PC-9 (cell line): ENCODE measurements at places on chromosomes 13 and 19. TPM values are rescaled to one million over a fixed set of nuclear protein-coding genes. Genes with fewer than 3 reads are reported as not detected.

Gene MTIF3
- total RNA-seq, result 22.9 and 28.3 TPM in 2 replicates

DNA sequence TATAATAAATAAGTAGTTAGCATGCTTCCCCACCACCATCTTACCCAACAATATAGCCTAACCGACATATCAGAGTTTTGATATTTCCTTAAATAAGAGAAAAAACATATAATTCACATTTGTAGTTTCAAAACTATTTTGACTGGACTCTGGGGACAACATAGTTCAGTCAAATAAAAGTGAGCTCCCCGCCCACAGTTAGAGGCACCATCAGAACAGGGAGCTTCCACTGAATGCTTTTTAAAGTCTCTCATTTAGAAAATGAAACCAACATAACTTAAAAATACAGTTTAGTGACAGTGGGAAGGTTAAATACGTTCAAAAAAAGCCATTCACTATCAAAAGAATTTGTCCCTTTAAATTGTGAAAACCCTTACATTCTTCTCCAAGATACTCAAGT, 92.8 kb downstream of the EPSTI1 start:
- no peak for DNase-seq

GRCh38 chr19:15780610-15781418, 6.6 kb upstream of the OR10H5 start:
- peak; percentile 51 for DNase-seq

Gene ZNF345
- 7.1 and 8.2 TPM in 2 replicates for total RNA-seq

GRCh38 chr13:95235199-95235756, 66.0 kb downstream of the ABCC4 start:
- DNase-seq, result no peak

Gene ZNF418
- 4.8 and 7.5 TPM in 2 replicates for total RNA-seq

DNA sequence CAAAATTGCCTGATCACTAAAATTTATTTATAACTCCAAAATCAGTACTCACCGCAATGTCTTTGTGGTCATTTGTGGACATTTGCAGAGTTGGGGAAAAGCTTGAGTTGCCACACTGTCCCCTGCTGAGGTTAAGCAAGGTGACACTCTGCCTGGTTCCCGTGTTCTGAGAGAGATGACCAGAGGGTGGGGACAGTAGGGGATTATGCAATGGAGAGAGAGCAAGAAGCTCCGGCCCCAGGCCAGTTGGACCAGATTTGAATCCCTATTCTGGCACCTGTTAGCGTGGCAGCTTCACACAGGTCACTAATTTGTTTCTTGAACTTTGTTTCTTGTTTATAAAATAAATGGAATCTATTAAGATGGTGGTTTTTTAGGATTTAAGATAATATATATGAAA, 17.8 kb downstream of the ERCC5 start:
- no peak for DNase-seq

DNA sequence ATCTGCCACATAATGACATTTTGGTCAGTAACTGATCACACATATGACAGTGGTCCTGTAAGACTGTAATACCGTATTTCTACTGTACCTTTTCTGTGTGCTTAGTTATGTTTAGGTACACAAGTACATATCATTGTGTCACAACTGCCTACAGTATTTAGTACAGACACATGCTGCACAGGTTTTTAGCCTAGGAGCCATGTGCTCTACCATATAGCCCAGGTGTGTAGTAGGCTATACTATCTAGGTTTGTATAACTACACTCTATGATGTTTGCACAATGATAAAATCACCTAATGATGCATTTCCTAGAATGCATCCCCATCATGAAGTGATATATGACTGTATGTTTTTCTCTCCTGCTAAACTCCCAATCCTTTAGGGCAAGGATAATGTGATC, 61.2 kb upstream of the MIR17HG start:
- no peak for DNase-seq

DNA sequence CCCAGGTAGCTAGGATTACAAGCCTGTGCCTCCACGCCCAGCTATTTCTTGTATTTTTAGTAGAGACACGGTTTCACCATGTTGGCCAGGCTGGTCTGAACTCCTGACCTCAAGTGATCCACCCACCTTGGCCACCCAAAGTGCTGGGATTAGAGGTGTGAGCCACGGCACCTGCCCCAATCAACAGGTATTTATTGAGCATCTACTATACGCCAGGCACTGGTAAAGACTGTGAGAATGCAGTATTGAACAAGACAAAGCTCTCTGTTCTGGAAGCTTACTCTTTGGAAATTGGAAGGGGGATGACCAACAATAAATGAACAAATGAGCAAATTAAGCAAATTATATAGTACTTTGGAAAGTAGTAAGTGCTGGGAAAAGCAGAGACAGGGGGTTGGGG, 21.4 kb upstream of the ERCC1 start:
- DNase-seq, result no peak

Gene GRIK5
- 0.96 and 1.1 TPM in 2 replicates for total RNA-seq

DNA sequence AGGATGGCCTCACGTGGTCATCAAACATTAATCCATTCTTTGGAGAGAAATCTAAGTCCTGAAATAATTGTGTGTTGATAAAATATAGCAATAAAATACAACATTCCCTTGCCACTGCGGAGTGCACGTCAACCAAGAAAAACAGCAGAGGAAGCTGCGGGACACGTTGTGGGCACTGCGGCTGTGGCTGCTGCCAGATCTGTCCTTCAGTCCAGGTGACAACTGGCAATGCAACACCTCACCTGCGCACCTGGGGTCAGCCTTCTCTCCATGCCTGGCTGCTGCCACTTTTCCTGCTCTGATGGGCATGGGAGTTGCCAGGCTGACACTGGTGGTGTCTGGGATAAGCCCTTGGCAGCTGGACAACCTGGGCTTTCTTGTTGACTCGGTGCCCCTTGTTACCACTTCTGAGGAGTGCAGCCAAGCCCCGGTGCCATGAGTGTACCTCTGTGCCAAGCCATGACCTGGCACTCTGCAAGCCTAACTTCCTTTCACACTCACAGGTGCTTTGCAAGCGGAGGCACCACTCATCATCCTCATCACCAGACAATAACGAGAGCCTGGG, 251.6 kb upstream of the TSHZ3 start:
- no peak for DNase-seq

Gene LILRA2
- total RNA-seq, result not detected in 2 replicates

DNA sequence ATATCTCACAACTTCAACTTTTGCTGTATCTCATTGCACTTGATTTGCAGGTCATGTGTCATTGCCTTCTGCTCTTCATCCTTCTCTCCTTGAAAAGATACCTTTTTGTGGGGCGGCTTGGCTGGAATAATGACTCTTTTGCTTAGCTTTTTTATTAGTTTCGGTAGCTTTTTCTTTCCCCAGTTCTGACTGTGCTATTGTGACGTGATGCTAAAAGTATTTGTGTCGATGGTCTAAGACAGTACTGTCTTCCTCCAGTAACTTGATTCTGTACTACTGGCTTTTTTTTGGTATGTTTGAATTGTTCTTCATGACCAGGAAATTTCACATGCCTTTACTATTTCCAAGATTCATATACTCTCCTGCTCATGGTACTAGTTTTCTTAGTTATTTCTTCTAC, 63.1 kb downstream of the SLITRK1 start:
- no peak for DNase-seq

Gene MISP3
- 6.7 and 10.5 TPM in 2 replicates for total RNA-seq

Gene MRPL4
- 96.4 and 98.2 TPM in 2 replicates for total RNA-seq

DNA sequence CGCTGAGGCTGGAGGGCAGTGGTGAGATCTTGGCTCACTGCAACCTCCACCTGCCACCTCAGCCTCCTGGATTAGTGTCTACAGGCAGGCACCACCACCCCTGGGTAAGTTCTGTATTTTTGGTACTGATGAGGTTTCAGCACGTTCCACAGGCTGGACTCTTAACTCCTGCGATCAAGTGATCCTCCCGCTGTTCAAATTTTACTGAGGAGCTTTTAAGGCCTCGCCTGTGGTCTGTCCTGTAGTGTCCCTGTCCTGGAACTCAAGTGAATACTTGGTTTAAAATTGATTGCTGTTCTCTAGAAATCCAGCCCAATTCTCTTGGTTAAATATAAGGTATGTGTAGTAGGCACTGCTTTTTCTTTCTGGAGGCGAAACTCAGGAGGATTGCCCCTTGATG, 65.2 kb downstream of the DPRX start:
- DNase-seq, result no peak

Gene THSD8
- 28.8 and 30.0 TPM in 2 replicates for total RNA-seq

DNA sequence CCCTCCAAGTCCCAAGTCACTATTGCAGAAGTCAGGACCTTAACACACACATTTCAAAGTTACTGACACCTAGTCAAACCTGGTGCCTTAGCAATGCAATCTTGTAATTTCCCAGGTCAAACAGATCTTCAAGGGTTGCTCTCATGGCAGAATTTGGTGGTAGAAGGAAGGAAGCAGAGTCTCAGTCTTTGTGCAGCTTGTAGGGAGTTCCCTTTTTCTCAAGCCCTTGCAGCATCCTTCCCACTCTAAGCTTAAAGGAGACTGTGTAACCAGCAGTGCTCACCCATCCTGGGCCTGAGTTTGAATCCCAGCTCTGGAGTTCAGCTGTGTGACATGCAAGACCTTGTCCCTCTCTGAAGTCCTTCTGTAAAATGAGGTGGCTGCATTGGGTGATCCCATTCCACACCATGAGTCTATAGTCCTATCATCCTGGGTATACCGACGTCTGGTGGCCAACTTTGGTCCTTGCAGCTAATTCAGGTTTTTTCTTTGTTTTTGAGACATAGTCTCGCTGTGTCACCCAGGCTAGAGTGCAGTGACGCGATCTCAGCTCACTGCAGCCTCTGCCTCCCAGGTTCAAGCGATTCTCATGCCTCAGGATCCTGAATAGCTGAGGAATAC, 9.8 kb downstream of the SIGLEC10 start:
- no peak for DNase-seq

- no peak for DNase-seq
Measured at GRCh38 chr19:55648585-55649267, 714 bp downstream of the CCDC106 start.

Gene SBNO2
- total RNA-seq, result 75.6 and 82.4 TPM in 2 replicates

Gene LGALS14
- not detected in 2 replicates for total RNA-seq

GRCh38 chr19:3304871-3305423, 61.4 kb upstream of the NFIC start:
- DNase-seq, result peak; percentile 64

- DNase-seq, result no peak
Measured at GRCh38 chr13:25248071-25248470, 39.2 kb downstream of the MTMR6 start.

DNA sequence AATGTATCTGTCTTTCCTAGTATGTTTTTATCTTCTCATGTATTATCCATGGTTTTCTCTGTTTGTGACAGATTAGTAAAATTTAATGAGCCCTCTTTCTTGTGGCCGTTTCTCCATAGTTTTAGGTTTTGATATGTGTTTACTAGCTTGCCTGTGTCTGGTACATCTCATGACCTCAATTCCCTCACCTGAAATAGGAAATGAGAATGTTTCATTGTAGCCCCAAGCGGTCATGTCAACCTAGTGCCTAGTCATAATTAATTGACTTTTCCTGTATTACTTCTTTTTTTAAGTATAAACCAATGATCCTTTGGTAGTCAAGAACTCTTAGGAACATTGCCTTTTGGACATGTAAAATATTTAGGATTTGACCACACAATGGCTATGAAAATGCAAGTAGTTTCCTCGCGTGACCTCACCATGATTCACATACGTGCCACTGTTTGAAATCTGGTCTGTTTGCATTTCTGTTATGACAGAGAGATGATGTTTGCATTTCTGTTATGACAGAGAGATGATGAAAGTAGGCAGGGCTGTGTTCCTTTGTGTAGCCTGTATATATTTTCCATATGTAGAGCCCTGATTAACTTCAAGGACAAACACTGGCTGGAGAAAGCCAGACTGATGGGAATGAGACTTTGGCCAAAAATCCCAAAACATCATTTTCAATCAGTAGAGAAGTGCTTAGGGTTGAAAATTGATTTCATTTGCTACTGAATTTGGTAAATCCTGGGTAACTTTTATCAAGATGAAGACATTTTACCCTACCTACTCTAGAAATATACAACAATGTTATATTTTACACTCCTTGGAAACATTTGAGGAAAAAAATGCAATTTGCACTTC, 104.8 kb downstream of the TNFRSF19 start:
- DNase-seq, result peak; percentile 13

GRCh38 chr19:36573895-36574720, 1.0 kb upstream of the ZNF529 start:
- DNase-seq, result peak; percentile 27

Gene ITGBL1
- 52.5 and 62.8 TPM in 2 replicates for total RNA-seq

- DNase-seq, result no peak
Measured at GRCh38 chr13:79482281-79482970, 1.5 kb downstream of the NDFIP2 start.

GRCh38 chr19:49315111-49315510, 9.9 kb downstream of the SLC6A16 start:
- DNase-seq, result no peak

DNA sequence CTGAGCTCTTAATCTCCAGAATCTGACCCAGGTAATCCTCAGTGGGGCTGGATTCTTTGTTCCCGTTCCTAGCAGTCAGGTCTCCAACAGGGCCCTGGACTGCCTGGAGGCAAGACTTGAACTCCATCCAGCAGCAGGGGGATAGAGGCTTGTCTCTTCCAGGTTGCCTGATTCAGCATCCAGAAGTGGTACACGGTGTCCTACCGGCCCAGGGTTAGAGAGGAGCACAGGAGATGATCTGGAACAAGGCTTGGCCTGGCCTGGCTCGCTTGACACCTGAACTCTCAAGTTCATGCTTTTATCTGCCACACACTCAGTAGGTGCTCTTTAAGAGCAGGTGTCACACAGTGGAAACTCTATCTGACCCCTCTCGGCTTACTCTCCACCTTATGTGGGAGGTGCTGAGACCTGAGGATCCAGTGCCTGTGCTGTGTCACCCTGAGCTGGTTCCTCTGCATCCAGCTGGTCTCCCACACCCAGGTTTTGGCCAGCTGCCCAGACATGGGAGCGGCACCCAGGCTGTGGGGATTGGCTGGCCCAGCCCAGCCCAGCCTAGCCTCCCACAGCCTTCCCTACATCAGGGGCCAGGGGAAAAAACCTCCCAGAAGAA, at the start of gene CYP4F3:
CYP4F3 (plus strand) TSS at position 604 of the 610 bp plus-strand sequence. CDS start 519 bp downstream, outside the sequence.
- DNase-seq, result peak; percentile 98

Gene FCAR
- total RNA-seq, result not detected in 2 replicates

GRCh38 chr13:71169180-71169579, 697.8 kb downstream of the DACH1 start:
- no peak for DNase-seq

DNA sequence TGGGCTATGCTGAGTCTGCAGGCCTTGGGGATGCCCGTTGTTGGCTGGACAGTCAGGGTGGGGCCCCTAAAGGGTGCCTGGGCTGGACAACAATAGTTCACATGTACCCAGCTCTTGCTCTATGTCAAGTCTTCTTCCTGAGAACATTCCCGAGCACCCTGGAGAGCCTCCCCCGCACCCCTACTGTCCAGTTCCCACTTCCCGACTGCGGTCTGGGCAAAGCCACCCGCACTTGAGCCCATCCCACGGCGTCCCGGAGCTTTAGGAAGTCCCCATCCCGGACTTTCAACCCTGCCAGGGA, 1.1 kb upstream of the MPND start:
- no peak for DNase-seq
